Thoracic aorta (tissue), 2 donors: ENCODE measurements at places on chromosomes 16 and 17.

DNA sequence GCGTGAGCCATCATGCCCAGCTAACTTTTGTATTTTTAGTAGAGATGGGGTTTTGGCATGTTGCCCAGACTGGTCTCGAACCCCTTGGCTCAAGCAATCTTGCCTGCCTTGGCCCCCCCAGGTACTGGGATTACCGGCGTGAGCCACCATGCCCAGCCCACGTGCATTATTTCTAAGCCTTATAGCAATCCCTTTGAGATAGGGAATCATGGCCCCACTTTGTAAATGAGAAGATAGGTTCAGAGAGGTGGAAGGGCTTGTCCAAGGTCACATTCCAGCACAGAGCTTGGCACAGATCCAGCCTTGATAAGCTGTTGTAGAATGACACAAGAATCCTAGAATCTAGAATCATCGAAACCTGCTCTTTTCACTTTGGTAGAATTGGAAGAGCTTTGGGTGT lies 4.2 kb upstream of the PYCARD start:
- no peak for DNase-seq

DNA sequence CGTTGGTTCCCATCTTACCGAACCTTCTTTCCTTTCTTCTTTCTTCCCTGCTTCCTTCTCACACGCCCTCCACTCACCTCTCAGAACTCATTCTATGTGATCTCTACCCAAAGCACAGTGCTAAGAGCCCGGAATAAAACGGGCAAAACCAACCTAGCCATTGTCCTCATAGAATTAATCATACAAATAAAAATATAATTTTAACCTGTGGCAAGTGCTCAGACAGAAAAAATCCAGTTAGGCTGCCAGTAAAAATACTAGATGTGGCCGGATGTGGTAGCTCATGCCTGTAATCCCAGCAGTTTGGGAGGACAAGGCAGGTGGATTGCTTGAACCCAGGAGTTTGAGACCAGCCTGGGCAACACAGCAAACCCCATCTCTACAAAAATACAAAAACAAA lies 27.0 kb downstream of the BMERB1 start:
- no peak for DNase-seq

DNA sequence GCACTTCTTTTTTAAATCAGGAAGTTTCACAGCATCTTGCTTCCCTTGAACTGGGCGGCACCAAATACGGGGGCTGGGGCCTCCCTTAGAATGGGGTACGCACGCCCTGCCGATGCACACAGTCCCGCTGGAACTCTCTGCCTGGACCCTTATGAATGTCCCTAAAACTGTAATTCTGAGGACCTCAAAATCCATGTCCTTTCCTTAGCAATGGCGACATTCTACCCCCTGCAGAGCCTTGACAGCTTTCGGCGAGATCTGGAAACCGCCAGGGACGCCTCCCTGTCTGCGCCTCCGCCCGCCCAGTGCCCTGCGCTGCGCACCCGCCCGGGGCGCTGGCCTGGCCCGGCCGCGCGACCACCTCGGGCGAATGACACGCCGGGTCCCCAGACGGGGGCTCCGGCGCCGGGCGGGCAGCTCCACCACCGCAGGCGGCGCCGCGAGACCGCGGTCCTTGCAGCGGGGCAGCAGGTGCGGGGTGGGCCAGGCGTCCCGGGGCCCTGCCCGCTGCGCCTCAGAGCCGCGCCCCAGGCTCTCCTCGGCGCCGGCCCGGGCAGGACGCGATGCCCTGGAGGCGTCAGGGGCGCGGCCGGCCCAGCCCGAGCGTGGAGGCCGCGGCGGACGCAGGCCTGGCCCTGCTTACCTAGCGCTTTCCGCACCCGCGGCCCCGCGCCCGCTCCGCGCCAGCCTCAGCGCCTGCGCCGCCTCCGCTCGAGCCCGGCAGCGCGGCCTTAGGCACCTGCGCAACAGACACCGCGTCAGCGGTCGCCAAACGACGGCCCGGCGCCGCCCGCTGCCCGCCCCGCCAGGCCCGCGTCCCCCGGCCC lies 548 bp downstream of the HAGH start:
- DNase-seq: no peak

- DNase-seq: no peak
Measured at GRCh38 chr16:31167315-31167714, 12.6 kb upstream of the FUS start.

GRCh38 chr16:88703486-88704309 lies 2.5 kb downstream of the RNF166 start:
- no peak for DNase-seq

GRCh38 chr17:77637818-77638575 lies 320.5 kb upstream of the TNRC6C start:
- DNase-seq: no peak

- no peak for DNase-seq
Measured at GRCh38 chr16:25110387-25110947, 1.1 kb upstream of the LCMT1 start.

- no peak for DNase-seq
Measured at GRCh38 chr17:81524039-81524864, 3.9 kb upstream of the FSCN2 start.

GRCh38 chr17:41434005-41434404 lies 6.8 kb downstream of the KRT38 start:
- DNase-seq: no peak

- no peak for DNase-seq
Measured at GRCh38 chr17:29800457-29800856, 129.6 kb downstream of the SSH2 start.

DNA sequence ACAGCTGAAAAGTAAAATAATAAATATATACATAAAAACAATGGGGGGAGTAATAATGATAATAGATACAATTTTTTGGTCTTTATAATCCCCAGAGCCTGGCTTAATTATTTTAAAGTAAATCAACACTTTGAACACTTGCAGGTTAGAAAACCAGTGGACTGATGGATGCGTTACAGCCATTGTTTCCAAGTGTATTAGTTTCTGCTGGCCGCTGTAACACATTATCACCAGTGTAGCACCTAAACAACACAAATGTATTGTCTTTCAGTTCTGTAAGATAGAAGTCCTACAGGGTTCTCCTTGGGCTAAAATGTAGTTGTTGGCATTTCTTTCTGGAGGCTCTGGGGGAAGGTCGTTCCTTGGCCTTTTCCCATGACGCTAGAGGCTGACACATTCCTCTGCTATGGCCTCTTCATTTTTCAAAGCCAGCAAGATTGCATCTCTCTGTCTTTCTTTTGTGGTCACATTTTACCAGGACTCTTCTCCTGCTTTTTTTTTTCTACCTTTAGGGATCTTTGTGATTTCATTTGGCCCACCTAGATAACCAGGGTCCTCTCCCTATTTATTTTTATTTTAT lies 116.8 kb downstream of the WWOX start:
- no peak for DNase-seq

DNA sequence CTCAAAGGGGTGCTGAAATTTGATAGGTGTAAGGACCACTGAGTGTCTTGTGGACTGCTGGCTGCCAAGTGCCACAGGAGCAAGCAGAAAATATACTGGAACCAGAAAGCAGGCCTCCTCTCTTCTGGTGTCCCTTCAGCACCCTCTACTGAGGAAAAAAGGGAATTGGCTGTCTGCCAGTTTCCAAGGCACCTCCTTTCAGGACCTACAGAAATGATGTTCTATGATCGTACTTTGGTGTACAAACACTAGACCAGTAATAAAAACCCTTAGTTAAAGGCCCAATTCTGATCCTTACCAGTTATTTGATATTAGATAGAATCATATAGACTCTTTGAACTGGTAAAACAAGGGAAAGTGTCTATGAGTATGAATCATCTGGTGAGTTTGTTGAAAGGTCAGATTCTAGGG lies 35.8 kb upstream of the BCAS3 start:
- no peak for DNase-seq
